ENCODE measurements at places on chromosomes 6 and 20. TPM values are rescaled to one million over a fixed set of nuclear protein-coding genes. Genes with fewer than 3 reads are reported as not detected.

DNA sequence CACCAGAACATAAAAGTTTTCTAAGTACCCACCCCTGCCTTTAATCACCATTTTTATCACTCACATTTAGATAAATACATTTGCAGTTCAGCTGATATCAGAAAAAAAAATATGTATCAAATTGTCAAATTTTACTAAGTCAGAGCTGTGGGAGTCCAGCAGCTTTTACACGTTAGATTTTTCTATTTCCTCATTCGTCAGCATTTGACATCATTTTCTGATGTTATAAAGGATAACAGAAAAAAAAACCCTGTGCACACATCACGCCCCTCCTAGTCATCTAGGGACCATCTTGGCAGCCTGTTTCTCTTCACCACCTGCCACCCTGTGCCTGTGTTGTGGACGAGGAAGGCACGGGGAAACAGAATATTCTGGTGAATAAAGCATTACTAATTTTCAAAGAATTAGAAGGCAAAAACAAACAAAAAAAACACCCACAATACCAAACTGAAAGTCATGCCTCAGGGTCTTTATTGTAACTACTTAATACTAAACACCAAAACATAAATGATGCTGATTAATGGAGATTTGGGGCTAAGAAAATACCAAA, 12.4 kb downstream of the B4GALT5 start:
- H3K27me3 ChIP-seq = no peaks in the 10 kb centered on the region
- no peak overlapping the region for H3K4me3 ChIP-seq
- peaks cover 60% of the 10 kb centered on the region for H3K4me1 ChIP-seq
- H3K36me3 ChIP-seq = no peaks in the 10 kb centered on the region
- H3K27ac ChIP-seq = peak overlapping the region; percentile 98

DNA sequence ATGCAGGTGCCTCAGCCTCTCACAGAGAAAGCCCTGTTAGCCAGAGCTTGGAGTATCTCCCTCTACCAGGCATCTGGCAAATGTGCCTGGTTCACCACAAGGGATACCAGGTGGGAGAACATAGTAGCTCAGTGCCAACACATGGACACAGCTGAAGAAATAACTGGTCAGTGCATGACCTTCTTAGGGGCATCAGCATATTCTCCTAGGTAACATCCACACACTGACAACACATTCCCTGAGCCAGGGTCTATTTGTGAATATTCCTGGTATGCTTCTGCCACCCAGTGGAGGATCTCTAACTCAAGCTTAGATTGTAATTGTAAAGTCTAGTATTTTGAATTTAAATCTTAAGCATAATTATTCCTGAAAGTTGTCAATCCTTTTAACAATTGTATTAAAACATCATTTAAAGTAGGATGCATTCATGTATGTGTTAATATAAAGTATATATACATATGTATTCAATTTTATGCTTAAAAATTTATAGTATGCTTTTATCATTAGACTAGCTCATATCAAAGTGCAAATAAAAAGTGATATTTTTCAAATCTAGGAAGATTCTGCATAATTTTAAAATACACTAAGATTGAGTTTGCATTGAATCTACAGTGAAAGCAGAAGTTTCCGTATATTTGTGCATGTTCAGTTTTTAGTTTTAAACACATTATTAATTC, 45.3 kb upstream of the COL21A1 start:
- no peak overlapping the region for H3K27ac ChIP-seq
- H3K36me3 ChIP-seq = no peaks in the 10 kb centered on the region
- peaks cover 5% of the 10 kb centered on the region for H3K4me1 ChIP-seq
- peak; percentile 88 for DNase-seq
- H3K27me3 ChIP-seq = no peaks in the 10 kb centered on the region

GRCh38 chr20:62732842-62733525, 24.3 kb downstream of the NTSR1 start:
- no peak for DNase-seq
- no peaks in the 10 kb centered on the region for H3K27me3 ChIP-seq
- no peaks in the 10 kb centered on the region for H3K36me3 ChIP-seq
- H3K27ac ChIP-seq = no peak overlapping the region
- H3K4me3 ChIP-seq = no peak overlapping the region
- no peaks in the 10 kb centered on the region for H3K4me1 ChIP-seq

The PRL gene
- not detected for total RNA-seq

DNA sequence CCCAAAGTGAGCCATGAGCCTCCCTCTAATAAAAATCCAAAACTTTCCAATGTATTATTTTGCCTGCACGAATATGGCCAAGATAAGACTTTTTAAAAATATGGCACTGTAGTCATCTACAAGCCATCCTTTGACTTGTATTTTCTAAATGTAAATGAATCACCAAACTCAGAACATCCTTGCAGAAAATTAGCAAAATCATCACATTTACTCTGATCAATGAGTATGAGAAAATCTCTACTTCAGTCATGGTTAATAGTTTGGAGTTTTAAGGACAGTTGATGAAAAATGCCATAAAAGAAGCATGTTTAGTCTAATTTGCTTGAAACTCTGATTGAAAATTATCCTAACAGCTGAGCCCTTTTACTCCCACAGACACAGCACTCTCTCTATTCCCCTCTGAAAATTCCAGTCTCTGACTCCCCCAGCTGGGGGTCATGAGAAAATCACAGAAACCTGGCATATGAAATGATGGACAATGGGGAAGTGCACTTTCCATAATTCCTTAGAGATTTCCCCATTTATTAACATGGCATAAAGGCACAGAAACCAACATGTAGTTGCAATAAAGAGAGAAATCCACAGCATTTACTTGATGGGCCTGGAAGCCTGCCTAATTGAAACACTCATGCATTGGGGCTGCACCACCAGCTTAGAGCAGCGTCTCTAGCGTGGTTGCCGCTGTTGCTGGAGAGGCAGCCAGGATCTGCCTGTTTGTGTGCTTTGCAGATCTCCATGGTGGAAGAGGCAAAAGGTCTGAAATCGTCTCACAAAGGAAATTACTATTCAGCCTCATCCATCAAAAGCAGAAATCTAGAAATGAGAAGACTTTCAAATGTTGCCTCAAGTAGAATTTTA, 214.0 kb downstream of the WDR27 start:
- H3K4me1 ChIP-seq = no peaks in the 10 kb centered on the region
- no peak overlapping the region for H3K27ac ChIP-seq
- H3K27me3 ChIP-seq = no peaks in the 10 kb centered on the region

DNA sequence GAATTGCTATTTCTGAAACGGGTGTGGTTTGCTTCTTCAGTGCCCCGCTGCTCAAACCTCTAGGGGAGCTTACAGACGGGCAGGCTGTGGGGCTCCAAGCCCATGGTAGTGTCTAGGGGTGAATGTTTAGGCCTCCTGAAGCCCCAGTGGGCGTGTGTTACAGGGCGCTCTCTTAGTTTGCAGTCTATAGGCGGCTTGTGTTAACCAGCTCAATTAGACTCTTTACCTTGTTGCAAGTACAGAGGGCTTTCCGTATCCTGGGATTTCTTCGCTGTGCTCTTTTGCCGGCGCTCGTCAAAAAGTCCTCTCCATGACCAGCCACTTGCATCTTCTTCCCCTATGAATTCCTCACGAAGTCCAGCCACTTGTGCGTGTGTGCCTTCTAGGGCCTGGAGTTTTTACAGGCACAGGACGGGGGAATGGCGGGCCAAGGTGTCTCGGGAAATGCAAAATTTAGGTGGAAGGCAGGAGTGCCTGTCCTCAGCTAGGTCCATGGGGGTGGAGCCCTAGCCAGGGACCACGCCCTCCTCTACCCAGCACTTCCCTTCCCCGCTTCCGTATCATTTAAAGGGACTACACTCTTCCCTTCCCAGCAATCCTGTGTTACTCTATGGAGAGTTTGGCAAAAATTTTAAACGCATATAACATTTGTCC, 94.5 kb downstream of the HTR1B start:
- no peaks in the 10 kb centered on the region for H3K27me3 ChIP-seq
- peak; percentile 30 for DNase-seq
- H3K27ac ChIP-seq = no peak overlapping the region
- peak overlapping the region; percentile 6 for H3K4me3 ChIP-seq
- no peaks in the 10 kb centered on the region for H3K4me1 ChIP-seq

GRCh38 chr6:41639809-41640371, 1.6 kb downstream of the MDFI start:
- H3K27ac ChIP-seq = no peak overlapping the region
- H3K36me3 ChIP-seq = no peaks in the 10 kb centered on the region
- DNase-seq = no peak
- H3K4me3 ChIP-seq = no peak overlapping the region
- H3K27me3 ChIP-seq = no peaks in the 10 kb centered on the region

The ZSCAN16 gene
- 8.9 TPM for total RNA-seq

The TPBG gene
- 9.0 TPM for total RNA-seq

GRCh38 chr20:38412877-38413577, 22.1 kb downstream of the SNHG17 start:
- DNase-seq = no peak
- H3K4me1 ChIP-seq = no peaks in the 10 kb centered on the region
- H3K27ac ChIP-seq = no peak overlapping the region
- H3K4me3 ChIP-seq = no peak overlapping the region
- no peaks in the 10 kb centered on the region for H3K27me3 ChIP-seq

DNA sequence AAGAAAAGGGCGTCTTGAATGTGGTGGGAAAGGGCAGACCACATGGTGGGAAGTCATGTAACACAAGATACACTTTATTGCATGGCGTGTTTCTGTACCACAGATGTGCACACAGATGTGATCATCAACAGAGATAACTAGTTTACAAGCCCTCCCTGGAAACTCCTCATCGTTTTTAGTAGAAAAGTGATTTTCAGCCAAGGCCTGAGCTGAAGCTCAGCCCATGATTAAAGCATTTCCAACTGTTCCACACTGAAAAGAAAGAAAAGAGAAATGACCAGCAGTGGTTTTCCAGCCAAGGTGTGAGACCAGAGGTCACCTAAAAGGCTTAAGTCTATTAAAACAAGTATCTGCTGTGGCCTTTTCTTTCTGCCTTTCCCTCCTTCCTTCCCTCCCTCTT, 463.9 kb upstream of the JAG1 start:
- H3K27me3 ChIP-seq = no peaks in the 10 kb centered on the region
- H3K27ac ChIP-seq = no peak overlapping the region
- DNase-seq = no peak
- no peaks in the 10 kb centered on the region for H3K4me1 ChIP-seq
- no peaks in the 10 kb centered on the region for H3K36me3 ChIP-seq

GRCh38 chr20:15251171-15251570, 913.8 kb upstream of the FLRT3 start:
- H3K27me3 ChIP-seq = no peaks in the 10 kb centered on the region
- H3K4me3 ChIP-seq = no peak overlapping the region
- no peaks in the 10 kb centered on the region for H3K36me3 ChIP-seq
- DNase-seq = no peak

The RCAN2 gene
- total RNA-seq = 0.46 TPM

- H3K36me3 ChIP-seq = no peaks in the 10 kb centered on the region
- peaks cover 6% of the 10 kb centered on the region for H3K27me3 ChIP-seq
- H3K27ac ChIP-seq = peak overlapping the region; percentile 30
Observed at GRCh38 chr6:26296857-26297648, 67.9 kb upstream of the BTN3A2 start.

The ZNF334 gene
- 1.6 TPM for total RNA-seq

The CD164 gene
- 162 TPM for total RNA-seq

DNA sequence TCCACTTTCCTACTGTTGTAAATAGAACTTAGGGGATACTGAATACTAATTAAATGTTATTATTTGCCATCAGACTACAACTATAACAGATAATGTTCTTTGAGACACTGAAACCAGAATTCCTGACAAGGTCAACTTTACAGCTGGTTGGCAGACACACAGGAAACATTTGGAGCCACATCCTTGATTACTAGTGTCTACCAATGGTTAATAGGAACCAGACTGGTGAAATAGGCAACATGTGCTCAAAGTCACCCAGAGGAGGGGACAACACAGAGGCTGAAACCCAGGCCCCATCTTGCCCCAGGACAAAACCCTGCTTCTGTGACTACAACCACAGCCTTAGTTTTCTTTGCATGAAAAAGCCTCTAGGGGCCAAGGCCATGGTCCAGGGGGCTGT, 47.8 kb upstream of the NT5E start:
- no peaks in the 10 kb centered on the region for H3K36me3 ChIP-seq
- no peaks in the 10 kb centered on the region for H3K27me3 ChIP-seq
- no peak overlapping the region for H3K4me3 ChIP-seq
- peak overlapping the region; percentile 94 for H3K27ac ChIP-seq

DNA sequence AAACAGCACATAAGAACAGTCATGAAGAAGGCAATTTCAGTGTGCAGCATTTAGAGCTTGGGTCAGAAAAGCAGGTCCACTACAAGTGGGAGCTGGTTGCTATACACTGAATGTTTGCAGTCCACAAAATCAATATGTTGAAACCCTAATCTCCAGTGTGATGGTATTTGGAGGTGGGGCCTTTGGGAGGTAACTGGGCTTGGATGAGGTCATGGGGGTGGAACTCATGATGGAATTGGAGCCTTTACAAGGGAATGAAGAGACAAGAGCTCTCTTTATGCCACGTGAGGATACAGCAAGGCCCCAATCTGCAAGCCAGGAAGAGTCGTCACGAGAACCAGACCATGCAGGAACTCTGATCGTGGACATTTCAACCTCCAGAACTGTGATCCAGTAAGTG, 216.7 kb upstream of the SLC35B3 start:
- H3K36me3 ChIP-seq = no peaks in the 10 kb centered on the region
- H3K4me1 ChIP-seq = no peaks in the 10 kb centered on the region
- H3K4me3 ChIP-seq = no peak overlapping the region
- H3K27me3 ChIP-seq = no peaks in the 10 kb centered on the region
- H3K27ac ChIP-seq = no peak overlapping the region
- no peak for DNase-seq

The FAM110A gene
- 5.8 TPM for total RNA-seq

DNA sequence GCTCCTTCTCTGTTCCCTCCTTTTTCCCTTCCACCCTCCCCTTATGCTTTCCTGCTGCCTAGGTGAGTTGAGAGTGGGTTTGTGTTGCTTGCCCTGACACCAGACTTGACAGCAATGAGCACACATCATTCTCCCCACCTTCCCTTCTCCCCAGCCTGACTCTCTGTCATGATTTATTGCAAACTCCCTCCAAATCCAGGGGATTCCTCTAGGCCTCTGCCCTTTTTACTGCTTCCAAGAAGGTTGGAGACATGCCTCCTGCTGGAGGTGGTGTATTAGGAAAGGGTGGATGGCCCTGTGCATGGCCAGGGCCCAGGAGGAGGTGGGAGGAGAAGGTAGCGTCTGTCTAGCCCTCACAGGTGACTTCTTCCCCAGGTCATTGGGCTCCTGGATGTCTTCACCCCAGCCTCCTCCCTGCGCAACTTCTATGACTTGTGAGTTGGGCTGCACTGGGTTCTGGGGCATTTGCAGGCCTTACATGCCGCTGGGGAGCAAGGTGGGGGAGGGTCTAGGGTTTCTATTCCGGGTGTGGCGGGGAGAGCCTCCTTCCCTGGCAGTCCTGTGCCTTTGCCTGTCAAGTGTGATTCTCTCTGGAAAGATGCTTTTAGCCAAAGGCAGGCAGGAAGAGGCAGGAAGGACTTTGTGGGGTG, 2.1 kb downstream of the MAPK13 start:
- no peak overlapping the region for H3K4me3 ChIP-seq
- H3K36me3 ChIP-seq = no peaks in the 10 kb centered on the region
- peak overlapping the region; percentile 71 for H3K27ac ChIP-seq
- peaks cover 38% of the 10 kb centered on the region for H3K4me1 ChIP-seq
- DNase-seq = no peak
- H3K27me3 ChIP-seq = no peaks in the 10 kb centered on the region

- no peak for DNase-seq
- H3K4me1 ChIP-seq = no peaks in the 10 kb centered on the region
- no peaks in the 10 kb centered on the region for H3K36me3 ChIP-seq
- H3K27me3 ChIP-seq = peaks cover 10% of the 10 kb centered on the region
- no peak overlapping the region for H3K27ac ChIP-seq
Observed at GRCh38 chr20:4443016-4443415, 278.7 kb upstream of the PRND start.

Data from endothelial cell of umbilical vein (primary cell).